ENCODE measurements at places on chromosomes 16 and 17. TPM values are rescaled to one million over a fixed set of nuclear protein-coding genes. Genes with fewer than 3 reads are reported as not detected.

DNA sequence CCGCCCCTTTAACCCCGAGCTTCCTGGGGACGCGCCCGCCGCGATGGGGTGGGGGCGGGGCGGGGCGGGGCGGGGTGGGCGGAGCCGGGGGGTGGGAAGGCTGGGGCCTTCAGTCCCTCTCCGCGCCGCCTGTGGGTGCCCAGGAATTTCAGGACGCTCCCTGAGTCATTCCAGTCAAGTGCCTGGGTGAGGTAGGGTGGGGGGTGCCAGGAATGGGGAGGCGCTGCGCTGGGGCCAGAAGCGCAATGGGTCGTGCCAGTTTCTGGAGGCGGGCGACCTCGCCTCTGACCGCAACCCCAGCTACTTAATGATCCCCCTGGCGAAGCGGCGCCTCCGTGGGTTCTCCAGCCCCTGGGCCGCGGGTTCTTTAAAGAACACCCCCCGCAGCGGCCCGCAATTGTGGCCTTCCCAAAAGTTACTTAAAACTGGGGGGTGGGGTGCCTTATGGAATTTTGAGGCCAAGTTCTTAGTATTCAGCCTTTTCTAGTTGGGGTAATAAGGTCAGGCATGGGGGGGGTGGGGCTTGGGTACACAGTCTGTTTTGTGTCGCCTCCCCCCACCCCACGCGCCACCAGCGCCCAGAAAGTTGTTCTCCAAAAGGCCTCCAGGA lies 826 bp upstream of the GSE1 start:
- peak; percentile 88 for DNase-seq

- no peak for DNase-seq
Observed at GRCh38 chr17:72421128-72422092, 300.6 kb downstream of the SOX9 start.

DNA sequence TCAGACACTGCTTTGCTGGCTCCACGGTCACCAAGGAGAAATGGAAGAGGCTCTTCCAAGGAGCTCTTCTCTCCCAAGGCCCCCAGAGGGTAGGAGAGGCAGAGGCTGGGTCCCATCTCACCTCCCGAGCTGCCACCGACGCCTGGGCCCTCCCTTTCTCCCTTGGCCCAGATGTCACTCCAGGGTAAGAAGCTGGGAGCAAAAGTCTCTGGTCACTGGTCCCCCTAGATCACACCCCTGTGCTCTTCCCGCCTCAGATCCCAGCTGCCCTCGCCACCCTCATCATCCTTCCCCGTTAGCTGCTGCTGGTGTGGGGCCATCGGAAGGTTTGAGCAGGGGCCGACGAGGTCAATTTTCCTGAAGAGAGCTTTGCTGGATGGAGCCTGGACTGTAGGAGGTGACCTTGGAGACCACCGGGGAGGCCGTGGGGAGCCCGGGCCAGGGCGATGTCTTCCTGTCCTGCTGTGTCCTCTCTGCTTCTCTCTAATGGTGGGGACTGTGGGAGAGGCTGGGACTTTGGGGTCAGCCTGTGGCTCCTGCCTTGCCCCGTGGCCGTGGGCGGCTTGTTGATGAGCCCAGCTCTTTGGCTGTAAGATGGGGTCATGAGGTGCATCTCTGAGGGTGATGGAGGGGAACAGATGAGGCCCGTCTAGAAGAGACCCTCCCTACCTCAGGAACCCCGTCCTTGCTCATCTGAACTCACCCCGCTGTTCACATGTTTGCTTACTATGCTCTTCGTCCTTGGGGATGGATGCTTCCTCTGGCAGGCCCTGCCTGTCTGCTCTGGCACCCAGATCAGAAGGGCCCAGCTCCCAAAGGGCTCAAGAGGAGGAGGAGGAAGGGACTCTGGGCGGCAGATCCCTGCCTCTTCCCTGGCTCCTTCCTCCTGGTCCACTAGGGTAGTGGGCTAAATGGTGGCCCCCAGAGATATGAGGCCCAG lies 11.4 kb upstream of the RHBDF2 start:
- no peak for DNase-seq

- peak; percentile 67 for DNase-seq
Observed at GRCh38 chr17:45282683-45283644, 21.1 kb upstream of the SPATA32 start.

- DNase-seq: no peak
Observed at GRCh38 chr16:67336648-67337047, 10.0 kb downstream of the LRRC36 start.

- no peak for DNase-seq
Observed at GRCh38 chr17:65202844-65203571, 65.8 kb downstream of the RGS9 start.

HNF1B gene
- total RNA-seq: not detected

ADAP2 gene
- 8.0 TPM for total RNA-seq

MSLN gene
- total RNA-seq: 4.6 TPM

CRYBA1 gene
- not detected for total RNA-seq

KIF19 gene
- total RNA-seq: 0.30 TPM

All from left ventricle myocardium superior (tissue), 1 donor.